Activated CD4-positive, alpha-beta T cell treated with anti-CD3 and anti-CD28 coated beads, Interleukin-2, amount 50 U/mL, for 24 hours (primary cell): ENCODE measurements at places on chromosomes 7 and 10.

- DNase-seq, result no peak
Observed at GRCh38 chr10:14486777-14487487, 156.2 kb upstream of the FRMD4A start.

DNA sequence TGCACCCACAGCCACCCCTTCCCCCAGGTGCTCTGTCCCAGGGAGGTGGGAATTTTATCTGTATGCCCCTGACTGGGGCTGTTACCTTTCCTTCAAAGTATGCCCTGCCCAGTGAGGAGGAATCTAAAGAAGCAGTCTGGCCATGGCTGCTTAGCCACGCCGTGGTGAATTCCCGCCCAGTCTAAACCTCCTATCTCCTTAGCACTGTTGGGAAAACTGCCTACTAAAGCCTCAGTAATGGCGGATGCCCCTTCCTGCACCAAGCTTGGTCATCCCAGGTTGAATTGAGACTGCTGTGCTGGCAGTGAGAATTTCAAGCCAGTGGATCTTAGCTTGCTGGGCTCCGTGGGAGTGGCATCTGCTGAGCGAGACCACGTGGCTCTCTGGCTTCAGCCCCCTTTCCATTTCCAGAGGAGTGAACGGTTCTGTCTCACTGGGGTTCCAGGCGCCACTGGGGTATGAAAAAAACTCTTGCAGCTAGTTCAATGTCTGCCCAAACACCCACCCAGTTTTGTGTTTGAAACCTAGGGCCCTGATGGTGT lies 87.2 kb downstream of the ABCC2 start:
- no peak for DNase-seq

DNA sequence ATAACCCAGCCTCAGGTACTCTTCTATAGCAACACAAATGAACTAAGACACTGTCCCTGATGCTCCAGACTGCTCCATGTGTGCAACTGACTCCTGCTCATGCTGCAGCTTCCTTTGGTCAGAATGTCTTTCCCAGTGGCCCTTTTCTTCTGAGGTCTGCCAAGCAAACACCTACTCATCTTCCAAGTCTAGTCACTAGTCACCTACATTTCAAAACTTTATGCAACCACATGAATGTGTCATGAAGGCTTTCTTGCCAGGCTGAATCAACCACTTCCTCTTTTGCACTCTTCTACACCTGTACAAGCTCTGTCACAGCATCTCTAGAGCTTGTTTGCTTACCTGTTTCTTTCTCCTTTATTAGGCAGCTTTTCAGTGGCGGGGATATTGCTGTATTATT lies 75.8 kb downstream of the LSMEM1 start:
- no peak for DNase-seq

GRCh38 chr7:47596502-47597202 lies 14.7 kb upstream of the TNS3 start:
- DNase-seq, result no peak

- no peak for DNase-seq
Observed at GRCh38 chr10:52706332-52707070, 66.1 kb downstream of the MBL2 start.

GRCh38 chr10:43623351-43623750 lies 17.1 kb downstream of the ZNF485 start:
- DNase-seq, result no peak

GRCh38 chr7:132193898-132194297 lies 382.4 kb downstream of the PLXNA4 start:
- no peak for DNase-seq

GRCh38 chr7:20320322-20320721 lies 10.4 kb upstream of the ITGB8 start:
- DNase-seq, result no peak
